ENCODE measurements at places on chromosomes 7 and 10. TPM values are rescaled to one million over a fixed set of nuclear protein-coding genes. Genes with fewer than 3 reads are reported as not detected.

Gene CUZD1
- 0.56 TPM for total RNA-seq

Gene MPLKIP
- total RNA-seq: 44.7 TPM

Gene ZNF735
- total RNA-seq: not detected

Gene OPALIN
- total RNA-seq: not detected

Gene UNCX
- not detected for total RNA-seq

Gene RADIL
- 0.19 TPM for total RNA-seq

Gene SPDYE5
- total RNA-seq: not detected

Gene RGR
- not detected for total RNA-seq

Gene ITPRID1
- total RNA-seq: not detected

Gene ZWINT
- 2.1 TPM for total RNA-seq

Gene TMEM130
- 8.4 TPM for total RNA-seq

Gene LGI1
- total RNA-seq: not detected

Gene IFIT1
- 8.5 TPM for total RNA-seq

Gene PRLHR
- total RNA-seq: not detected

Gene ATXN7L1
- 3.5 TPM for total RNA-seq

Gene GPR15LG
- not detected for total RNA-seq

Gene GPRIN2
- total RNA-seq: not detected

Gene DDIT4
- total RNA-seq: 281 TPM

Gene SNCG
- 6.4 TPM for total RNA-seq

Gene FAM221A
- total RNA-seq: 0.64 TPM

Gene ATG9B
- 0.25 TPM for total RNA-seq

Gene SERPINE1
- 408 TPM for total RNA-seq

Gene IGFBP1
- total RNA-seq: 0.73 TPM

Gene TMEM270
- not detected for total RNA-seq

Gene MKX
- not detected for total RNA-seq

Gene ATAD1
- total RNA-seq: 31.8 TPM

Gene PILRA
- not detected for total RNA-seq

Gene NME8
- not detected for total RNA-seq

Gene LBX1
- total RNA-seq: not detected

Gene GATA3
- 0.34 TPM for total RNA-seq
